CD4-positive, CD25-positive, alpha-beta regulatory T cell (primary cell): ENCODE measurements at places on chromosomes 6 and 20. TPM values are rescaled to one million over a fixed set of nuclear protein-coding genes. Genes with fewer than 3 reads are reported as not detected.
A peak's percentile ranks its signal among the peaks of the same experiment; 100 is the strongest.

CLPSL1 gene
- not detected for total RNA-seq

GRCh38 chr20:44830995-44831394 is 20.6 kb upstream of the RIMS4 start:
- peaks cover 19% of the 10 kb centered on the region for H3K27me3 ChIP-seq
- no peak overlapping the region for H3K27ac ChIP-seq
- no peak overlapping the region for H3K4me3 ChIP-seq
- no peaks in the 10 kb centered on the region for H3K36me3 ChIP-seq

GRCh38 chr6:55578537-55579363 is at the start of gene HMGCLL1:
Gene HMGCLL1, minus strand, starts transcription at chr6:55579192. Its CDS starts 137 bp downstream, at chr6:55579055.
- H3K36me3 ChIP-seq: no peaks in the 10 kb centered on the region
- H3K4me3 ChIP-seq: no peak within 1 kb of the TSS
- DNase-seq: no peak
- H3K27ac ChIP-seq: no peak within 1 kb of the TSS

- no peak overlapping the region for H3K4me3 ChIP-seq
- no peaks in the 10 kb centered on the region for H3K4me1 ChIP-seq
- no peaks in the 10 kb centered on the region for H3K36me3 ChIP-seq
- H3K27me3 ChIP-seq: no peaks in the 10 kb centered on the region
- H3K27ac ChIP-seq: no peak overlapping the region
Observed at GRCh38 chr20:53767206-53767930, 173.7 kb upstream of the ZNF217 start.

GRCh38 chr6:135054226-135054568 is 425 bp downstream of the HBS1L start:
- peak overlapping the region; percentile 94 for H3K27ac ChIP-seq
- peak overlapping the region; percentile 90 for H3K4me3 ChIP-seq
- no peaks in the 10 kb centered on the region for H3K27me3 ChIP-seq
- H3K4me1 ChIP-seq: peaks cover 32% of the 10 kb centered on the region
- H3K36me3 ChIP-seq: peaks cover 7% of the 10 kb centered on the region

PSMA7 gene
- 172 TPM for total RNA-seq

CD24 gene
- total RNA-seq: 0.17 TPM
